ENCODE measurements at places on chromosomes 3 and 15.
A peak's percentile ranks its signal among the peaks of the same experiment; 100 is the strongest.

- peaks cover 32% of the 10 kb centered on the region for H3K36me3 ChIP-seq
- H3K4me1 ChIP-seq, result peaks cover 42% of the 10 kb centered on the region
- no peak overlapping the region for H3K4me3 ChIP-seq
- no peak for DNase-seq
- peak overlapping the region; percentile 23 for H3K27ac ChIP-seq
- no peaks in the 10 kb centered on the region for H3K27me3 ChIP-seq
Observed at GRCh38 chr3:53318522-53318921, 28.8 kb downstream of the DCP1A start.

DNA sequence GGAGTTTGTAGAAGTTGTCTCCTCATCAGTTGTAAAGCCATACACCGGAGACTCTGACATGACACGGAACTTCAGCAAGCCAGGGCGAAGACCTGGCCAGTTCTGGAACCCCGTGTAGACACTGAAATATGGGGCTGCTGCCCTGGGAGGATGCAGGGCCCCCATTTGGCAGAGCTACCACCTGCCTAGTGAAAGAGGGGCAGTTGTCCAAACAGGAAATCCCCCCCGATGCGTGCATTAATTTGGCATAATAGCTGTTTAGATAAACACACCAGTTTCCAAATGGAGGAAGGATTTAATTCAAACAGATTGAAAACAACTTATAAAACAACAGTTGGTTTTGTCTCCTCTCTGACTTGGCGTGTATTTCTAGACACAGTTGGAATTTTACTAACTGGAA, 357.2 kb downstream of the GABRG3 start:
- H3K4me1 ChIP-seq, result no peaks in the 10 kb centered on the region
- no peak overlapping the region for H3K27ac ChIP-seq
- H3K36me3 ChIP-seq, result no peaks in the 10 kb centered on the region
- H3K4me3 ChIP-seq, result no peak overlapping the region
- H3K27me3 ChIP-seq, result no peaks in the 10 kb centered on the region
- DNase-seq, result no peak

GRCh38 chr15:77120576-77120975, 49.7 kb upstream of the TSPAN3 start:
- peaks cover 6% of the 10 kb centered on the region for H3K4me1 ChIP-seq
- H3K4me3 ChIP-seq, result no peak overlapping the region
- H3K36me3 ChIP-seq, result no peaks in the 10 kb centered on the region

DNA sequence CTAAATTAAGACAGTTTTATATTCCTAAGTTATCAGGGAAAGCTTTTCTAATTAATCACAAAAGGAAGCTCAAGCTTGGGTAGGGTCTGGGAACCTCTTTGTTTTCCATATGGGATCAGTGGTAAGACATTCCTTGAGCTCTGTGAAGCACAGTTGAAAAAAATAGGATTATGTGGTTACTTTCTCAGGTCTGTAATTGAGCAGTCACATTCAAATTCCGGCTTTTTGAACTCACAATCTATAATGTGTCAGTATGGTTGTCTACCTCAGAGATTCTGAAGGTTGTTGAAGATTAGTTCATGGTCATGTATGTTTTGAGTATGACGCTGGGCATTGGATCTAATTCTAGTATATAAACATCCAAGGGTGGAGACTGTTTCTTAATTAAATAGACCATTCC, 364.5 kb downstream of the LPP start:
- peaks cover 10% of the 10 kb centered on the region for H3K4me1 ChIP-seq
- no peaks in the 10 kb centered on the region for H3K27me3 ChIP-seq
- H3K27ac ChIP-seq, result no peak overlapping the region
- H3K4me3 ChIP-seq, result no peak overlapping the region

GRCh38 chr15:38411902-38412301, 42.0 kb upstream of the FAM98B start:
- no peak for DNase-seq
- no peak overlapping the region for H3K27ac ChIP-seq
- no peaks in the 10 kb centered on the region for H3K27me3 ChIP-seq

GRCh38 chr3:18847583-18848197, 300.6 kb upstream of the KCNH8 start:
- H3K4me1 ChIP-seq, result no peaks in the 10 kb centered on the region
- no peaks in the 10 kb centered on the region for H3K27me3 ChIP-seq

- H3K4me3 ChIP-seq, result no peak overlapping the region
- H3K4me1 ChIP-seq, result peaks cover 82% of the 10 kb centered on the region
- peak overlapping the region; percentile 62 for H3K27ac ChIP-seq
- DNase-seq, result no peak
Observed at GRCh38 chr3:152321200-152321954, 52.6 kb downstream of the MBNL1 start.

- H3K36me3 ChIP-seq, result no peaks in the 10 kb centered on the region
- DNase-seq, result no peak
- no peaks in the 10 kb centered on the region for H3K27me3 ChIP-seq
- H3K27ac ChIP-seq, result no peak overlapping the region
- H3K4me1 ChIP-seq, result no peaks in the 10 kb centered on the region
- H3K4me3 ChIP-seq, result no peak overlapping the region
Observed at GRCh38 chr3:46482632-46483350, 15.0 kb upstream of the RTP3 start.

- H3K27me3 ChIP-seq, result no peaks in the 10 kb centered on the region
- no peaks in the 10 kb centered on the region for H3K36me3 ChIP-seq
- DNase-seq, result no peak
- H3K4me1 ChIP-seq, result peaks cover 7% of the 10 kb centered on the region
Observed at GRCh38 chr3:195467641-195468390, 25.0 kb upstream of the ACAP2 start.

GRCh38 chr15:49901996-49902684, 216.9 kb downstream of the ATP8B4 start:
- H3K27me3 ChIP-seq, result no peaks in the 10 kb centered on the region
- H3K36me3 ChIP-seq, result no peaks in the 10 kb centered on the region
- peak overlapping the region; percentile 0 for H3K4me3 ChIP-seq
- peaks cover 17% of the 10 kb centered on the region for H3K4me1 ChIP-seq
- peak overlapping the region; percentile 74 for H3K27ac ChIP-seq
- no peak for DNase-seq

DNA sequence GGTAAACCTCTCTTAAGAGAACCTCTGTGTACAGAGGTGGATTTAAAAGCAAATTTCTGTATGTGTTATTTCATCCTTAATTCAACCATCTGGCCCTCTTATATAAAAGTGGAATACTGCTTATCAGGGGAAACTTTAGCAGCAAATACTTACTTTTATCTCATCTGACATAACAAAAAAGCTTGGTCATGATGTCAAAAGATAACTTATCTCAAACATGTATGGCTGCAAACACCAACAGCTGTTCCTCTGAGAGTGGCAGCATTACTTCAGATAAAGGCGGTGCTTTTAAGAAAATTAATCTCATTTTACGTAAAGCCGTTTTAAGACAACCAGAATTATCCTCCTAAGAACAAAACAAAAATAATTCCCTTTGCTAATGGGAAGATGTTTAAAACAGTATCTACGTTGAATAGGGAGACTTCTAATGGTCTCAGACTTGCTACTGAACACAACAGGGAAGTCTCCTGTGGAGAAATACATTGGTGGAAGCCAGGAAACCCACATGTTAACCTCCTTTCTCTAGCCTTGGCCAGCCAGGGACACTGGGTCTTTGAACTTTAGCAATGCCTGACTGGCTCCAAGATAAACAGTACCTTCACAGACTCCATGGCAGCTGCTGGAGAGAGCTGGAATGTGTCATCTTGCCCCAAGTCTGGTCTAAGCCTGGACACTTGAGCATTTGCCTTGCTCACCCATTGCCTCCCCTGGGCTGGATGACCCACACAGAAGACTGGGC, 18.1 kb downstream of the ARRDC4 start:
- H3K4me1 ChIP-seq, result peaks cover 40% of the 10 kb centered on the region
- no peak overlapping the region for H3K4me3 ChIP-seq
- H3K27ac ChIP-seq, result peak overlapping the region; percentile 29
- no peaks in the 10 kb centered on the region for H3K27me3 ChIP-seq
- DNase-seq, result no peak
- H3K36me3 ChIP-seq, result peaks cover 15% of the 10 kb centered on the region

DNA sequence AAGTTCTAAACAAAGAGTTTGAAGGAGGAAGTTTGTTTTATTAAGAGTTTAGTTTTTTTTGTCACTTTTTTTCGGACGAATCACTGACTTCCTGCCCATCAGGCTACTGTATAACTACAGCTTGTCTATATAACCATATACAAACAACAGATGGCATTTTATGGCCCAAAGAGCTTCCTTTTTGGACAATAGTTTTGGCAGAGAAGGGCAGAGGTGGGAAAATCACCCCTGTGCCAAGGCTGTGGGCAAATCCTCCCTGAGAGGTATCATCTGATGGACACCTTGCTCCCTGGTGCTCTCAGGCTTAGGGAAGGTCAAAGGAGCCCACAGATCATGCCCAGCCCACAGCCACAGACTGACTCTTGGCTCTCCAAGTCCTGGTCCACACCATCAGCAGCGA, 113.4 kb downstream of the OXNAD1 start:
- no peak overlapping the region for H3K4me3 ChIP-seq
- no peaks in the 10 kb centered on the region for H3K27me3 ChIP-seq
- peaks cover 24% of the 10 kb centered on the region for H3K36me3 ChIP-seq
- no peak for DNase-seq
- peaks cover 55% of the 10 kb centered on the region for H3K4me1 ChIP-seq
- peak overlapping the region; percentile 85 for H3K27ac ChIP-seq

DNA sequence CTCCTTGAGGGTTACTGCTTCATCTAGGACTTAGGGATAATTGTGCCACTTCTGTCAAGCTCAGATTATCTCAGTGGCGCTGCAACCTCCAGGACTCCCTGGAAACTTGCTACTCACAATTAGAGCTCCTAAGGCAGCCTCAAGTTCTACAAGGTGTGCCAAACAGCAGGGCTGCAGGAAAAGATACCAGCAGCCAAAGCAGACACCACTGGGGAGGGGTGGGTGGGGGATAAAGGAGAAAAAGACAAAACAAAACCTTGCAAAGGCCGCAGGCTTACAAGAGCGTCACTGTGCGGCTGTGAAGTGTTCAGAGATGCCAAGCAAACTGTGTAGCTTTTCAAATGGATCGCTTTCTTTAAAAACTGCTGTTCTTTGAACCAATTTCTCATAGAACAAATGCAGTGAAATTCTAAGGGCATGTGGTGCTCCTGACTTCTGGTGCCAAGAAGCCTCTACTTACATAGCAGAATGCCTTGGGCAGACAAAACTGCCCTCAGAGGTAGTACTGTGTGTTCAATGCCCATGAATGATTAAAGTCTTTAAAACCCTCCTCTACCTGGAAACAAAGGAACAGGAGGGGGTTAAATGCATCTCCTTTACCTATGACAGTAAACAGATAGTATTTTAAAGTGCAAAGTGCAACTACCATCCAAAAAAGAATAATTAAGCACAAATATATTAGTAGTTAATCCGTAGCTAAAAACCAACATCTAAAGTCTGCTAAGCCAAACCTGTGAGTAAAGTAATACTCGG, 353.4 kb downstream of the FOXP1 start:
- no peaks in the 10 kb centered on the region for H3K27me3 ChIP-seq
- peak overlapping the region; percentile 21 for H3K27ac ChIP-seq
- no peaks in the 10 kb centered on the region for H3K36me3 ChIP-seq
- no peak for DNase-seq
- no peak overlapping the region for H3K4me3 ChIP-seq
- H3K4me1 ChIP-seq, result peaks cover 73% of the 10 kb centered on the region

DNA sequence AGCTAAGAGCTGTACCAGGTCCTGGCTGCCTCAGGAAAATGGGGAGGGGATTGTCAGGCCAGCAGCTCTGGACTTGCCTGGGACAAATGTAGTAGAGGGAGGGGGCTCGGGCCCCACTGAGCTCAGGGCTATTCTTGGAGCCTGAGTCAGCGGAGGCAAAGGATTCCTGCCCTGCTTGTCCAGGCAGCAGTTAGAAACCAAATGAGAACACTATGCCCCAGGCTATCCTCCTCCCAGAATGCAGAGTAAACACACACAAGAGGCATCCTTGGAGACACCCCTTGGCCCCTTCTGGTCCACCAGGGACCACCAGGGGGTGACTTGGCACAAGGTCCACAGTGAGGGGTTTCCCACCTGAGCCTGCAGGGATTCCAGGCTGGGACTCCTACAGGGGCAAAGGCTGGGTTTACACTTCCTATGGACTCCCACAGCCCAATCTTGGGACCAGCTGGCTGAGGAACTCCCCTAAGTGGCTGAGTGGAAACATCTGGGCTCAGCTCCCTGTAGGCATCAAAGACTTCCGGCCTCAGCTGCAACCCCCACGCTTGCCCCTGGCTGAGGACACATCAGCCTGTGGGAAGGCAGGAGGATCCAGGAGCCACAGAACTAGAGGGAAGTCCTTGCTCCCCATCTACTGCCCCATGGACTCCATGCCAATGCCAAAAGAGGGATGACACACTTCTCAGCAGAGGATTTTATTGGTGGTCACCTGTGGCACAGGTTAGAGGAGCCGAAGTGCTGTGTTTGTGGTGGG, 3.4 kb upstream of the COL7A1 start:
- H3K4me3 ChIP-seq, result no peak overlapping the region
- DNase-seq, result no peak
- H3K4me1 ChIP-seq, result peaks cover 72% of the 10 kb centered on the region
- H3K27me3 ChIP-seq, result no peaks in the 10 kb centered on the region
- H3K27ac ChIP-seq, result peak overlapping the region; percentile 84

GRCh38 chr3:167705840-167706239, 28.9 kb downstream of the PDCD10 start:
- H3K27ac ChIP-seq, result no peak overlapping the region
- H3K4me3 ChIP-seq, result no peak overlapping the region
- no peaks in the 10 kb centered on the region for H3K27me3 ChIP-seq
- H3K4me1 ChIP-seq, result no peaks in the 10 kb centered on the region
- DNase-seq, result no peak
- peaks cover 9% of the 10 kb centered on the region for H3K36me3 ChIP-seq

DNA sequence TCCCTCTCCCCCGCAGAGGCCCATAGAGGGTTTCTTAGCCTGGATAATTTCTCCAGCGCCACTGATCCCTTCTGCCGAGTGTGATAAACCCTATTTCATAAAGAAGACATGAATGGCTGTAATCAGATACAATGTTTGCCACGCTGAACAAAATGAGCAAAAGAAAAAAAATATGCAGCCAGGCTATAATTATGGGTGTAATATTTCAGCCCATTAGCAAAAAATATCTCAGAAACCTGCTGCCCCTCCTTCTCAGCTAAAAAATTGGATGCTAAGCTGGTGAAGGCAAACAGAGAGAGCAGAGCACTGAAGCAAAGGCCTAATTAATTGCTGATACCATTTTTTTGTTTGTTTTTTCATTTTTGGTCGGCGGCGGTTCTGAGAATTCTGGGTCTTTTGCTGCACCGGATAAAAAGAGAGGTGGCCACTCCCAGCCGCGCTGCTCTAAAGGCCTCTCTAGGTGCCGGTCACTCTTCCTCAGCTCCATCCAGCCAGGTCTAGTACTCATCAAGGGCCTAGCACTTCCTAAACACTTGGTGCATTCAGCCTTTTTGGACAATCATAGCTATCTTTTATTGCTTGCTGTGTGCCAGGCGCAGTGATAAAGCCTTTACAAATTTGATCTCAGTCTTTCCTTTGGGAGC, 128.7 kb upstream of the TLE3 start:
- no peak overlapping the region for H3K27ac ChIP-seq
- no peaks in the 10 kb centered on the region for H3K36me3 ChIP-seq
- peaks cover 7% of the 10 kb centered on the region for H3K4me1 ChIP-seq
- no peak overlapping the region for H3K4me3 ChIP-seq

GRCh38 chr3:30248423-30248822, 358.0 kb upstream of the TGFBR2 start:
- no peaks in the 10 kb centered on the region for H3K36me3 ChIP-seq
- H3K4me1 ChIP-seq, result no peaks in the 10 kb centered on the region
- H3K4me3 ChIP-seq, result no peak overlapping the region

- H3K27ac ChIP-seq, result no peak overlapping the region
- H3K4me1 ChIP-seq, result no peaks in the 10 kb centered on the region
- no peak overlapping the region for H3K4me3 ChIP-seq
- H3K36me3 ChIP-seq, result peaks cover 55% of the 10 kb centered on the region
Observed at GRCh38 chr3:39064646-39065045, 12.8 kb downstream of the WDR48 start.

GRCh38 chr15:90860942-90861675, 7.3 kb upstream of the FURIN start:
- DNase-seq, result no peak
- H3K27me3 ChIP-seq, result no peaks in the 10 kb centered on the region
- no peaks in the 10 kb centered on the region for H3K36me3 ChIP-seq
- no peaks in the 10 kb centered on the region for H3K4me1 ChIP-seq

All from esophagus muscularis mucosa (tissue), 4 donors.